Naive thymus-derived CD4-positive, alpha-beta T cell (primary cell): ENCODE measurements at places on chromosomes 6 and 20.

DNA sequence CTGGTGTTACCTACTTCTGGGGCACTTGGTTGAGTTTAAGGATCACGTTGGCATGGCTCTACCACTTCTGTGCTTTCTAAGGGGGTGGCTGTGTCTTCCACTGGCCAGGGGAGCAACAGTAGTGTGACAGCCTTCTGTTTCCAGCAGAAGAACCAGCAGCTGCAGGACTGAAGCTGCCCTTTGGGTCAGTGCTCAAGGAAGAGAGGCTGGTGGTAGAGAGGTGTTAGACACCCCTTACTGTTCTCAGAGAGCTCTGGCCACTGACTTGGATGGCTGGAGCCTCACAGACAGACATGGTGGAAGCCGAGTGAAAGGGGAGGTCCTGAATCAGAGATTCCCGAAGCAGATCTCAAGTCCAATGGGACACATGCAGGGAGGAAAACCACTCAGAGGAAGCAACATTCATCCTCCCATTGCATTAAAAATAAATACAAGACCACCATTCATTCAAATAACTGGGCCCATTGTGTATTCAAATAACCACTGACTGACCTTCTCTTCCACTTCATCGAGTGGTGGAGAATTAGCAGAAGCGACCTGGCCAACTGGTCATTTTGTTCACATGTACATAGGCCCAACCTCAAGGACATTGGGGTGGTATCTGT is 106.7 kb downstream of the MYLK4 start:
- DNase-seq: no peak

DNA sequence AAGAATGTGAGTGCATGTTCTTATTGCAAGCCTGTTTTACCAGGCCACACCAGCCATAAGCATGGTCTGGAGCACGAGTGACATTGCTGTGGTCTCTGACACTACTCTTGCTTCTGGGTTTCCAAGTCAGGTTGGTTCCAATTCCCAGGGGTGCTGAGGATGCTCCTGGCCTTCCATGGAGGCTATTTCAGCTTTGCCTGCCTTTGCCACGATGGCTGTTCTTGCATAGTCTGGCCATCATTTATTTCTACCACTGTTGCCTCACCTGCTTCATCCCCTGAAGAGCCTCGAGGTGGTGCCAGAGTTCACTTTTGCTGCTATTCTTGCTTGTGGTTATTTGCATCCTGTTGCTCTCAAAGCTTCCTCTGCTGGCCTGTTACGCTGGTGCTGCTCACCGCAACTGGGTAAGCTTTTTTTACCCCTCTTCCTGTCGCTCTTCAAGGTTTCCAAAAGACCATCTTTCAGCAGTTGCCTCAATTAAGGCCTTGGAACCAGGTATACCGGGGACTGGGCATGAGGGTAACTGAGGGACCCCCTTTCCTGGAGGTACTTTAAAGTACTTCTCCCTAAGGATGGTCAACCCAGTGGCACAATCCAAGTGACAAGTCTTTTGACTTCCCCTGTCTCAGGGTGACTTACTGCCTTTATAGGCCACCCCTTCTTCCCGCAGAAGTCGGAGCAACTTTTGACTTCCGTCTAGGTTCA is 64.5 kb downstream of the AKAP7 start:
- peak; percentile 88 for DNase-seq

DNA sequence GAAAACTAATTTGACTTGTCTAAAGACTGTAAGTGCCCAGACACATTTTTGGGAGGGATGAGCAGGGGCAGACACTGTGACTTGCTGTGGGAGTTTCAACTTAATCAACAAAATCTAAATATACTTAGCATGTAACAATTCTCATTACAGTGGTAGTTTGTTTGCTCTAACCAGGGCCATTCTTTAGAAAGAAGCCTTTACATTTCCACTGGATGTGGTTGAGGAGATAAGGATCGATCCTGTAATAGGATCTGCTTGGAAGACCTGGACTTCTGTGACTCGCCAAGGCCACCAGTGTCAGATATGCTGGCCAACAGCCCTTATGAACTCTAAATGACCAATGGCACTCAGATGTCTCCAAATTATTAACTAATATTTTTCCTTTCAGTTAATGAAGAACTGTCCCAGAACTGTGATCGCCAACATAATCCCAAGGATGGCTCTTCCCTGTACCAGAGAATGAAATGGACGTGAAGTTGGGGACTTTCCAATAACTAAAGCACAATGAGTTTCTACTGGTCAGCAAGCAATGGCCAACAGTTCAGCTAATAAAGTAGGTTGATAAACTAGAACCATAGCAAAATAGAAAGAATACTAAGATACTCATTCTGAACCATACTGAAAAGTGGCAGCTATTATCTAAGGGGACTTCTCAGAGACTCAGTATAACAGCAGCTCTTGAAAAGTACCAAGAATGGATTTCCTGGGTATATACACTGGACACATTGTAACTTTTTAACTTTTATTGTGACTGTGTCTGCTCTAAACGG is 7.5 kb downstream of the SMLR1 start:
- DNase-seq: no peak

DNA sequence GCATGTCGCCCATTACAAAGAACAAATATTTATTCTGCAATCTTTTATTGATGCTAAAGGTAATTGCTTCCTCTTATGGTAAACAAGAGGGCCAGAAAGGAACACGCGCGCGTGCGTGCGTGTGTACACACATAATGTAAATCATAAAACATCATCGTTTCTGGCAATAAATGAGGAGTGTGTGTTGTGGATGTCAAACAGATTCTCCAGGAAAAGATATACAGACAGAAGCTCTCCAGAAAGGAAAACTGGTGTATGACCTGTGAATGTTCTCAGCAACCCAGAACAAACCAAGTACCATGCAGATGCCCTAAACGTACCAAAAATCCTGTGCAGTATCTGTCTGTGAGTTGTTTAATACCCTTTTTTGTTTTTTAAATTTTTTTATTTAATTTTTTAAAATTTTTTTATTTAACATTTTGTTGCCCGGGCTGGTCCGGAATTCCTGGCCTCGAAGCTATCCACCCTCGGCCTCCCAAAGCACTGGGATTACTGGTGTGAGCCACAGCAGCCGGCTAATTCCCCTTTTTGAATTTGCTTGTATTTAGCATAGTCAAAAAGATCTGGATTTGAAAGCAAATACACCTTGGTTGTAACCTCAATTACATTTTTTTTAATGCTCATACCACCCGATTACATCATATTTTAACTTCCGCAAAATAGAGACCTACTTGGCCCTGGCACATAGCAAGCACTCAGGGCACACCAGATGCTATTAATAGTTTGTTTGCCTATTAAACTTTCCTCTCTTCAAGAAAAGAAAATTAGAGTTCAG is 909 bp upstream of the NUDT3 start:
- no peak for DNase-seq

- no peak for DNase-seq
These were observed 429 bp downstream of the AMD1 start for GRCh38 chr6:110874880-110875547.

DNA sequence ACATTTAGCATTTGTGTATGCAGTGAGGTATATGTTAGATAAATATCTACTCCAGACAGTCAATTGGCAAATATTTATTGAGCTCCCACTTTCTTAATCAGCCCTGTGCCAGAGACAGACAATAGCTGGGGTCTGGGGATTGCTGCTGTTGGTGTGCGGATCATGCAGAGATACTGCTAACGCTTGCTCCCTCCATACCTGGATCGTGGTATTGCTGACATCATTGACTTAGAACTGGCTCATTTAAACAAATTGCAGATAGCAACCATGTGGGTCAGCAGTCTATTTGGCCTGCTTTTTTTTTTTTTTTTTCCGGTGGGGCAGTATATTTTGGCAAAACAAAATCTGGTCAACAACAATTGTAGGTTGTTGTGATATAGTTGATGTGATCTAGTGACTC is 9.5 kb downstream of the ARID1B start:
- no peak for DNase-seq

GRCh38 chr6:133093956-133094355 is 147.2 kb upstream of the EYA4 start:
- no peak for DNase-seq

DNA sequence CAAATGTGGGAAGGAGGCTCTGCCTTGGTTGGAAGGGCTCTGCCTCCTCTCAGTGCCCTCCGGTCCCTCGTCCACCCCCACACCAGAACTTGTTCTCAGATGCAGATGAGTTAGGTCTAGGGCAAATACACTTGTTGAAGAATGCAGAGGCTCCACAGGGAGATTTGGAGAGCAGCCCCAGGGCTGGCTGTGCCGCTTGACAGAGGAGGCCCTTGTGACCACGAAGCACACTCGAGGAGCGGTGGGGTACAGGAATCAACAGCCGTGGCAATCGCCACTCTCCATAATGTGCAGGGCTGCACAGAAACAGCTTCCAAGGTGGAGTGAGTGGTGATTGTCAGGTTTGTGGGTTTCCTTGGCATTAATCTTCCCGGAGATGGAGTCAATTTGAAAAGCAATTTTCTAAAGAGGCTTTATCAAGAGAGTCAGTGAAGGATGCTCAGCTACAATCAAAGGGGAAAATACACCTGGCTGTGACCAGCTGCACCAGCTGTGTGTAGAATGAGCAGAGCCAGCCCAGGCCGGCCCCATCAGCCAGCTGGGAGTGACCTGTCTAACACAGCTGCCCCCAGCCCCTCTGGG is 59.5 kb downstream of the BFSP1 start:
- no peak for DNase-seq

DNA sequence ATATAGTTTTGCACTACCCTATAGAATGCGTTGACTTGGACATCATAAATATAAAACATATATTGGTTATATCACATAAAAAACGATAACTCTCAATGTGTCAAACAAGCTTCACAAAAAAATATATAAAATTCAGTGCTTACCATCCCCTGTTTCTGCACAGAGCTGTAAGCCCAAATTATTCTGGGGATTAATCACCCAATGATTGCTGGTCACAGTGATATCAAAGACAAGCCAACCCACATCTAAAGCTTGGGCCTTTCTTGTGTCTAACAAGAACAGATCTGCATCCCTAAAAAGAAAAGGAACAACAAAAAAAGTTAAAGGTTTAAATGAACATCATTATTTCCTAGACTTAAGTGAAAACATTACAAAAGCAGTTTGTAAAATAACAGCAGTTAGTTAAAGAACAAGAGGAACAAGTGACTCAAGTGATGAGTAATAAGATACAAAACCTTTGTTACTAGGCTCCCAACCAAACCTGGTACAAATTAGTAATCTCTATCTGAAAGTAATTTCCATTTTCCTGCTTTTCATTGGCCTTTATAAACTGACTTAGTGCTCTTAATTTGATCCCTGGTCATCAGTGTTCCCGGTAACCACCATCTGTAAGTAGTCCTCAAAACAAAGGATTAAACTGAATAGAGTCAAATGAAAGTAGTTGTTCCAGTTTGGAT is 81.1 kb downstream of the BMP5 start:
- no peak for DNase-seq

DNA sequence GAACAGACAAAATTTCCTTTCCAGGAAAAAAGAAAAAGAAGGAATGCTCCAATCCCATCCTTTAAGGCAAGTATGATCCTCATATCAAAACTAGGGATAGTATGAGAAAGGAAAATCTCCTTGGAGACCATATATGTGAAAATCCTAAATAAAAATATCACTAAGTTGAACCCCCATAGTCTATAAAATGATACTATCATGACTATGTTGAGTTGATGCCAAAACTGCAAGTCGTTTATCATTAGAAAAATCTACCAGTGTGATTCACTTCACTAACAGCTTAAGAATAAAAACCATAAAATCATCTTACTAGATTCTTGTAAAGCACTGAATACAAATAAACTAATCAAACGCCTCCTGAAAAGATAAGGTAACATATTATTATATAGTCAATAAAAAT is 76.6 kb upstream of the STXBP5 start:
- no peak for DNase-seq

- no peak for DNase-seq
These were observed 920 bp downstream of the ZBTB12 start for GRCh38 chr6:31900917-31901414.

GRCh38 chr6:118097576-118097975 is 190.5 kb downstream of the SLC35F1 start:
- no peak for DNase-seq

GRCh38 chr6:132734694-132735236 is 20.9 kb upstream of the VNN1 start:
- no peak for DNase-seq

DNA sequence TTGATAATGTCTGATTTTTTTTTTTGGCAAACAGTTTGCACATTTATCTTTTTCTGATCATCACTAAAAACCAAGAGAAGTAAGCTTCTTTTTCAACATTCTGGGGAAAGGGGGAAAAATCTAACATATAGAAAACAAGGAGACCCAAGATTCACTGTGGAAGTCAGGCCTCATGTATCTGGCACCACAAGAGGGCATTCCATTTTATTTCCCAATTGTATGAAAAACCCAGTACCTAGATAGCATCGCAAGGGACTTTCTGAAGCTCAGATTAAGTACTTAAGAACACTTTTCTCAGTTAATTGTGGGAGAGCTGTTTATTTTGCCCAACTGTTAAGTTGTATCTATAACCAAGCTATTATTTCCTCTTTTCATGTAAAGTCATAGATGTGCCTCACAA is 152.9 kb downstream of the KLHL32 start:
- DNase-seq: no peak

DNA sequence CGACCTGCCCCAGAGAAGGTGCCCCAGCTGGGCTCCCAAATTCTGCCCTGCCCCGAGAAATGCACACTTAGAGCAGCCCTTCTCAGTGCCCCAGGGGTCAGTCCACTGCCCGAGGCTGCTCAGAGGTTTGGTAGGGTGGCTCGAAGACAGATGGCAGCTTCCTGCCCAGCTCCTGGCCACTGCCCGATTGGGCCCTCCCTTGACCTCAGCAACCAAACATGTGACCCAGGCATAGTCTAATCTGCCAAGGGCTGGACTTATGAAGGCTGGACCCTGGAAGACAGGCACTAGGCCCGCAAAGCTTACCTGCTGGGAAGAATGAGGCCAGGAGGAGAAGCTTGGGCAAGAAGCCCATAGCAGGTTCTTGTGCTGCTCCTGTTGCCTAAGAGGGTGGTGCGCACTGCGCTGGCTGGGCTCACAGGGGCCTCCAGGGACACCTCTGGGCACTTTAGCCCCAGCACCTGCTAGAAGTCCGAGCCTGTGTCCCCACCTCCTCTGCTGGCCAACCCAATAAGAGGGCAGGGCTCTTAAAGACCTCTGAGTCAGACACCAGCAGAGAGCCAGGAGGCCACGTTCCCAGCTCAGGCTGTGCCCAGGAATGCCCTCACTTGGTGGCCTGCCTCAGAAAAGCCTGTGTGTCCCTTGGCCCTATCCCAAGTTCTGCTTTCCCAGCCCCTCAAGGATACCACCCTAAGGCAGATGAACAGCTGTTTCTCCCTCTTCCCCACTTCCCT is 5.5 kb downstream of the SIGLEC1 start:
- DNase-seq: no peak

- DNase-seq: no peak
These were observed 179.2 kb upstream of the BMP2 start for GRCh38 chr20:6588296-6588695.

GRCh38 chr6:33590531-33591198 is 10.6 kb upstream of the BAK1 start:
- no peak for DNase-seq

DNA sequence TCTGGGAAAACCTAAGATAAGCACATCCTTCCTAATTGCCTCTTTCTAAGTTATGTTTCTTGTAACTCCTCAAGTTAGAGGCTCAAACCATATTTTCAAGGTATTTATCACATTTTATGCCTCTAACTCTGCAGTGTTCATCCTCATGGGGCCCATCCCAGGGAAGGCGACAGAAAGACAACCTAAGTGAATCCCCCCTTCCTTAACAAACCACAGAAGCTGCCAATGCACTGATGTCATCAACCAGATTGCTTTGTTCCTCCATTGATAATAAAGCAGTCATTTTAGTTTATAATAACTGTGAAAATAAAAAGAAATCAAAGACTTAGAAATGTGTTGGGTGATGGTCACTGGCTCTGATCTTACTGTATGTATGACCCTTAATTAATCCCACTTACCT is 119.5 kb upstream of the TCF21 start:
- DNase-seq: no peak
